ENCODE measurements at places on chromosomes 7 and 10.
A peak's percentile ranks its signal among the peaks of the same experiment; 100 is the strongest.

DNA sequence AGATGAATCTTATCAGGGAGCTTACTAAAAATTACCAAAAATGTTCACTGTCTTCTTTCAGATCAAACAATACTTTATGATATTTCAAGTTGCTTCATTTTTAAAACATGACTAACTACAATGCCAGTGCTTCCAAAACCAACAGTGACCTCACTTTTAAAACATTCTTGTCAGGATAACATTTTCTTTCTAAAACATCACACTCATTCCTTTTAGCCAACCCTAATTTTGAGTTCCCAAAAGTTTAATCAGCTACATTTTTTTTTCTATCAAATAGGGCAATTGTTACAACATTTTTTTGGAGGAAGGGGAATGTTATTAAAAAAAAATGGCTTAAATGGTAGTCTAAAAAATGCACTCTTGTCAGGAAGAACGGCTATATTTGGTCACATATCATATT, 37.3 kb downstream of the RTKN2 start:
- peak; percentile 24 for DNase-seq

DNA sequence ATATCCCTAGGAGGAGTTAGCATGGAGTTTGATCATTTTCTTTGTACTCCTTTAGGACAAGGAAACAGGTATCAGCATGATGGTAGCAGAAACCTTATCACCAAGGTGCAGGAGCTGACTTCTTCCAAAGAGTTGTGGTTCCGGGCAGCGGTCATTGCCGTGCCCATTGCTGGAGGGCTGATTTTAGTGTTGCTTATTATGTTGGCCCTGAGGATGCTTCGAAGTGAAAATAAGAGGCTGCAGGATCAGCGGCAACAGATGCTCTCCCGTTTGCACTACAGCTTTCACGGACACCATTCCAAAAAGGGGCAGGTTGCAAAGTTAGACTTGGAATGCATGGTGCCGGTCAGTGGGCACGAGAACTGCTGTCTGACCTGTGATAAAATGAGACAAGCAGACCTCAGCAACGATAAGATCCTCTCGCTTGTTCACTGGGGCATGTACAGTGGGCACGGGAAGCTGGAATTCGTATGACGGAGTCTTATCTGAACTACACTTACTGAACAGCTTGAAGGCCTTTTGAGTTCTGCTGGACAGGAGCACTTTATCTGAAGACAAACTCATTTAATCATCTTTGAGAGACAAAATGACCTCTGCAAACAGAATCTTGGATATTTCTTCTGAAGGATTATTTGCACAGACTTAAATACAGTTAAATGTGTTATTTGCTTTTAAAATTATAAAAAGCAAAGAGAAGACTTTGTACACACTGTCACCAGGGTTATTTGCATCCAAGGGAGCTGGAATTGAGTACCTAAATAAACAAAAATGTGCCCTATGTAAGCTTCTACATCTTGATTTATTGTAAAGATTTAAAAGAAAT, 4.8 kb downstream of the BAMBI start:
- no peak for DNase-seq

DNA sequence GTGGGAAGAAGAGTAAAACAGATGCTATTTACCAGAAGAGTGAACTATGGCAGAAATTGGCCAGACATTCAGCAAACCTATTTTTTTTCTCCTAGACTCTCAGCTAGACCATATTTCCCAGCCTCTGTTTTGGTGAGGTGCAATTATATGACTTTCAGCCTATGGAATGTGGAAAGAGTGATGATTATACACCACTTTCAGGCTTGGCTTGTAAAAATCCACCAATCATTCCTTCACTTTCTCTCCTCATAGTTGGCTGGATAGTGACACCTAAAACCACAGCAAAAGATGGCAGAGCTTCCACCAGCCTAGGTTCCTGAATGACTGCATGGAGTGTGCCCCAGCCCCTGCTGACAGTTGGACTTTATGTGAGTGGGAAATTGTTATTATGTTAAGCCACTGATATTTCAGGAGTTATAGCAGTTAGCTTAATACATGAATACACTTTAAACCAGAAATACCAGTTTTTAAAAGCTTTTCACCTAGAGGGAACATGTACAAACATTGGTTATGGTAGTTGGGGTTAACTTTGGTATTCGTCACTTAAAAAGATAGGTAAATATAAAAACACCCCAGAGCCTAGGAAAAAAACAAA, 19.1 kb upstream of the TNKS2 start:
- DNase-seq = no peak

DNA sequence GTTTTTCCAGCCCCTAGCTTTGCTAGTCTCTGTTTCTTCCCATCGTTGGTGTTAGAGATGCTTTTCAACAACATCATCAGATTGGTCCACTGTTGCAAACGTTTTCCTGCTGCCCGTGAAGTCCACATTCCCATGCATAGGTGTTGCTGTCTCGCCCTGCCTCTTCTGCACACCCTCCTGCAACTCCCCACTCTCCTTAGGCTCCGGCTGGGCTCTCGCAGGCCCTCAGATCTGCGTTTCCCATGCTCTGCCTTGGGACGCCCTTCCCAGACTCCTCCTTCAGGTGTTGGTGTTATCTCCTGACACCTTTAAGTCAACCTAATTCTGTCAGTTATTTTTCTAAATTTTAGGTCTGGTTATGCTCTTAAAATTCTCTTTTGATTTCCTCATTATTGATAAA, 55.0 kb downstream of the ZMYND11 start:
- no peak for DNase-seq

Data from skin of body (tissue), 3 donors.